ENCODE measurements at places on chromosomes 11 and 22.

GRCh38 chr11:59601788-59602187 lies 13.8 kb downstream of the OSBP start:
- DNase-seq: no peak

- no peak for DNase-seq
Measured at GRCh38 chr11:17333799-17334586, 17.6 kb upstream of the NCR3LG1 start.

- no peak for DNase-seq
Measured at GRCh38 chr11:127334466-127334865, 333.9 kb upstream of the KIRREL3 start.

- DNase-seq: no peak
Measured at GRCh38 chr11:11038782-11039181, 180.9 kb upstream of the ZBED5 start.

DNA sequence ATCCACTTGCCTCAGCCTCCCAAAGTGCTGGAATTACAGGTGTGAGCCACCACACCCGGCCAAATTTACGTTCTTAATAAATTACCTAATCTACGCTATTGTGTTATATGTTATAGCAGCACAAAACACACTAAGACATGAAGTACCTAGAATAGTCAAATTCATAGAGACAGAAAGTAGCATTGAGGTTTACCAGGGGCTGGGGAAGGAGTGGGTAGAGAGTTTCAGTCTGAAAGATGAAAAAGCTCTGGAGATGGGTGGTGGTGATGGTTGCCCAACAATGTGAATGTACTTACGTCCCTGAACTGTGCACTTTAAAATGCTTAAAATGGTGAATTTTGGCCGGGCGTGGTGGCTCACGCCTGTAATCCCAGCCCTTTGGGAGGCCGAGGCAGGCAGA lies 65.7 kb upstream of the NUP50 start:
- DNase-seq: no peak

DNA sequence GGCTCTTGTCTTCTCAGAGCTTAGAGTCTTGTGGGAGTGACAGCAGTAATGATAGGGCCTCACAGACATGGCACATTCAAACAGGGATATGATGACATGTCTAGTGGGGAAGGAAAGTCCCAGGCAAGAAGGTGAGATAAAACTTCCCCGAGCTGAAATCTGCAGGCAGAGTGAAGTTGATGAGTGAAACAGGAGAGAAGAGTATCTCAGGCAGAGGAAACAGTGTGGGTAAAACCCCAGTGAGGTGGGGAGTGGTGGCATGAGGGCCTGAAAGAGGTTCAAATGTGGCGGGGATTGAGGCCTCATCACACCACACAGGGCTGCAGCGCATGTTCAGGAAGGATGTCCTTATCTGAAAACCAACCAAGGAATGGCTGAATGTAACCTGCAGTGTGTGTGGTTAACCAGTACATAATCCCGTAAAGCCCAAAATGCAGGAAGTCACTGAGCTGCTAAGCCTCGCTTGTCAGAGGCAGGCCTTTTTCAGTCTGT lies 153.8 kb upstream of the E2F8 start:
- DNase-seq: no peak

Measured in activated naive CD8-positive, alpha-beta T cell treated with anti-CD3 and anti-CD28 coated beads, Interleukin-2, amount 50 U/mL, for 16 hours (primary cell).